ENCODE measurements at places on chromosomes 5 and 9.

DNA sequence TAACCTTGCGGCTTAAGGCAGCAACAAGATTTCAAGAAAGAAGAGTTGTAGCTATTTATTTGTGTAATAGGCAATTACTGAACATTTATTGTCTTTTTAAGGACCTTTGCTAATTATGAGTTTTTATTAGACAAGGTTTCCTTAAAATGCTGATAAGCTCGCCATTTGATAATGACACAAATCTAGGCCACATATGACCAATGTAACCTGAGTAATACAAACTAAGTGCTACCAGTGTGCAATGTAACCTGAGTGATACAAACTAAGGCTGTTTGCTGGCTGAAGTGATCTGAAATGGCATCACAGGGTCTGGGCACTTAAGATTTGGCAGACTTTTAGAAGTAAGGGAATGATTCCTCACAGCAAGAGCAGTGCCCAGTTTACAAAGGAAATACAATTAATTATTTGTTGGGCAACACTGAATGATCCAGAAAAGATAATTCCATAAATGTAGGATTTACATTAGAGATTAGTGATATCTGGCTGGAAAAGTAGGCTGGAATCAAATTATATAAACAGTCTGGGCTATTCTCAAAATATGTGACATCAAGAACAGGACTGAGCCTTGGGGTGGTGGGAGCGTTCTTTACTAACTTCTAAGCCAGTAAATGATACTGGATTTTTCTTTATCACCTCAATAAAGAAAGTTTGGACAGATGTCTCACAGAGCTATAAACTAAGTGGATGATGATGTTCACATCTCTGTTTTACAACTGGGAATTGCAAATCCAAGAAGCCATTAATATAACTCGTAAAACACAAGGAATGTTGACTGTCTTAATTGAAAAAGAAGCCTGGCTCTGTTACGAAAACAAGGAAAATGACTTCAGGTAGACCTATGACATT, 54.8 kb downstream of the MRPS27 start:
- no peak for DNase-seq

DNA sequence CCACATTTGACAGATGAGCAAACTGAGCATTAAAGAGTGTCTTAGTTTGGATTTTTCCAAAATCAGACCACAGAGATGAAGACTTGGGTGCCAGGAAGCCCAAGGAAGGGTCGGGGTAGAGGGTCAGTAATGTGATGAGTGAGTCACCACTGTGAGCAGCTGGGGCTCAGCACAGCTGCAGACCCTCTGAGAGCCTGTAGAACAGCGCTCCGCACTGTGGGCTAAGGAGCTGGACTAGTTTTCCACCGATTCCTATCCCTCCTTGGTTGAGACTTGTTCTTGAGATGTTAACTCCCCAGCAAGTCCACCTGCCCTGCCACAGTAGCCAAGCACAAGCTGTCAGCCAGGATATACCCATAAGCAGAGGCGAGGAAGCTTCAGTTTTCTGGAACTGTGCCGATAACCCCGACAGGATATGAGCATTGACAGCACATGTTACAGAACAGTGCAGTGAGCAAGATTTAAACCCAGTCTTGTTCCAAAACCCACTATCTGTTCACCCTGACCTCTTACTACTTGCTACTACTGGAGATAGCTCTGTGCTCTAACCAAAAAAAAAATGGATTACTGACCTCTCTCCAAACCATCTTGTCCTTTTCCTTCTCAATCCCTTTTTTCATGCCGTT, 31.8 kb downstream of the EGFLAM start:
- DNase-seq: no peak

- DNase-seq: no peak
Measured at GRCh38 chr9:117783828-117784227, 79.6 kb downstream of the TLR4 start.

GRCh38 chr5:168752012-168752411, 172.8 kb upstream of the PANK3 start:
- no peak for DNase-seq

DNA sequence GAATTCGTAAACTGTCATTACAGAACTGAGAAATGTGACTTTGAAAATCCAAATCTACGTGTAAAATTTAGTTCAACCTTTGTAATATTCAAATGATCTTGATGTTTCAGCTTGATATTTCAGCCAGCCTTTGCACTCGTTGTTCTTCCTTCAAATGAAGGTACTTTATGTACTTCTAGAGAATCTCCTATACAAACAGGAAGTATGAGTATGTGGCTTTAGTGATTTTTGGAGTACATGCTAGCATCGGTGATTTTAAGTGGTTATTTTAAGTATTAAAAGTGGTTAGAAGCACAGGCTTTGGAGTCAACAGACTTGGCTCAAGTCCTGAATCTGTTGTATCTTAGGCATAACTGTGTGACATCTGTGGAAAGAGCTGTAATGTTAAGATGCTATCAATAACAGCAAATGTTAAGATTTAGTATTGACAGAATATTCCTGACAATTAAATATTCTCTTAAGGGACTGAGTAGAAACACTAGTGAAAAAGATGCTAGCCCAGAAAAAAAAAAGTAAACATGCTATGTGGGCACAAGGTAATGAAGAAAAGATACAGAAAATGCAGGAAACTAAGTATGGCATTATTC, 398.0 kb downstream of the ADGRV1 start:
- no peak for DNase-seq

DNA sequence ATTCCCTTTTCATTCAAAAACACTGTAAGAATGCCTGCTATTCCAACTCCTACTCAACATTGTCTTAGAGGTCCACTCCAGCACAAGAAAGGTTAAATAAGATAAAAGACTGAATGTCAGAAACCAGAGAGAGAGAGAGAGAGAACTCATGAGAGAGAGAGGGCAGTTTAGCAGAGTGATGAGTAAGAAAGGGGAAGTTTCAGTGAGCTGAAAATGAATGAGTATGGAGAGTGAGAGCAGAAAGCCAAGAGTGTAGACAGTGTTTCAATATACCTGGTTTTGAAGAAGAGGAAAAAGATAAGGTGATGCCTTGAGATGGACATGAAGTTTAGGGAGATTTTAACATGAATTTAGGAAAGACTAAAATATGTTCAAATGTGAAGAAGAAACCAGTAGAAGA, 528.0 kb upstream of the SEMA6A start:
- no peak for DNase-seq

GRCh38 chr5:96582343-96582742, 79.8 kb upstream of the CAST start:
- DNase-seq: no peak

DNA sequence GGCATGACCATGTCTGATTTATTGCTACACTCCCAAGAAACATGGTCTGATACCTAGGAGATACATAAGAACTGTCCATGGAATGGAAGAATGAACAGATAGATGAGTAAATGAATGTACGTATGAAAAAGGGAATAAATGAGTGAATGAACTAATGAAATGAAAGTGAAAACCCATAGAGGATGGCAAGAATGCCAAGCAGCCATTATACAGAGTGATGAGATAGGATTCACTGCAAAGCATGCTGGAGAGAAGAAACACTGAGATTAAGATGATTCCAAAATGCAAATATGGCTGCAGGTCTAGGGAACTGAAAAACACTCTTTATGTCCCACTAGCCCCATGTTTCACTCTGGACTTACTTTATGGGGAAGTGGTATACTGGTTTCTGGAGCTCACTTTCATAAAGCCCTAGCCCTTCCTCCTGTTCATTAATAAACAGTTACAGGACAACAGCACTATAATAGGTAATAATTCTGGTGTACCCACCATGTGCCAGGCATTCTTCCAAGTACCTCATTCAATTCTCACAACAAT, 170.3 kb upstream of the RAD23B start:
- no peak for DNase-seq

DNA sequence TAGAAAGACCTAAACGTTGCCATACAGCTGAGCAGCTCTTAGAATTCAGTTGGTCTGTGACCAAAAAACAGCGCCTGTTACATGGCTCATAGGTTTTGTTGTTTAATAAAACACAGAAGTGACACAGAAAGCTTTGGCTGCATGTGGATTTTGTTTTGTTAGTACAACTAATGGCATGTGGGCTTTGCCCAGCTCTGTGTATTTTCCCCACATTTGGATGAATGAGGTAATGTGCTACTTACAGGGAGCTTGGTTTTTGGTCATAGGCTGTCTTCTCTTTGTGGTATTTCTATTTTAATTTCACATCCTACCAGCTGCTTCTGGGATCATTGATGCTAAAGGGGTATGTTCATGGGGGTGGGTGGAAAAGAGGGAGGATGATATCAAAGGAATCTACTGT, 37.0 kb upstream of the POU4F3 start:
- no peak for DNase-seq

- no peak for DNase-seq
Measured at GRCh38 chr5:150114102-150114641, 27.8 kb upstream of the CSF1R start.

DNA sequence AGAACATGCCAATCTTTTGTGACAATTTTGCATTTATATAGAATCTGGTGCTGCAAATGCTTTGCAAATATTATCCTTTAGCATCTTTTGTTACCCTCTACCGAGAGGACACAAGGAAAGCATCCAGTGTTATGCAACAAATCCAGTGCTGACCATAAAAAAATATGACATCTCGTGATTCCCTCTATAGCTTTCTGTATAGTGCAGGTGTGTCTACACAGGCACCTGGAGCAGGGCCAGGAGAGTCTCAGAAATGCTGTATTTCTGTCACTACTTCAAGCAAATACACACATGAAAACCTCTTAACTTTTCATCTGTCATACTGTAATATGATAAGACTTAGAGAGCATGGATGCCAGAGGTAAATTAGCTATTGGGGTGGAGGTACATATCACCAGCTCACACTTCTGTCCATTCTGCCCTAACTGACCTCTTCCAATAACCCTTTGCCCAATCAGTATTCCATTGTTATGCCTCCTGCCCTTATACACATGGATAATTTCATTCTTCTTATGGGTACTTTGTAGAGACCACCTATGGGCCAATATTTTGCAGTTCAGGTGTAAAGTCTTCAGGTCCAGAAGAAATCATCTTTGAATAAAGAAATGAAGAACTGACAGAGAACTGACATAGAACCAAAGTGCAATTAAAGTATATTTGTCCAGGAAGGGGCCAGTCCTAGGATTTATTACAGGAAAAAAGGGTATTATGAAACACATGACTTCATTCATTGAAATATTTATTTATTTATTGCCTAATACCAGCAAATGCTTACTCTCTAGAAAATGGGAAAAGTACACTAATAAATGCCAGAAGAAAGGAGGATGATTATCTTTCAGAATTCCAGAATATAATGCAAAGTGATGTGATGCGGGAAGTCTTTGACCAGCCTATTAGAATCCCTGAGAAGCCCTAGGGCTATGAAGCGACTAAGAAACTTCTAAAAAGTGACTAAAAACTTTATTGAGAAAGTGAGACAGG, 106.5 kb downstream of the EPB41L4A start:
- no peak for DNase-seq

- no peak for DNase-seq
Measured at GRCh38 chr5:140590861-140591260, 26.2 kb downstream of the SLC35A4 start.

DNA sequence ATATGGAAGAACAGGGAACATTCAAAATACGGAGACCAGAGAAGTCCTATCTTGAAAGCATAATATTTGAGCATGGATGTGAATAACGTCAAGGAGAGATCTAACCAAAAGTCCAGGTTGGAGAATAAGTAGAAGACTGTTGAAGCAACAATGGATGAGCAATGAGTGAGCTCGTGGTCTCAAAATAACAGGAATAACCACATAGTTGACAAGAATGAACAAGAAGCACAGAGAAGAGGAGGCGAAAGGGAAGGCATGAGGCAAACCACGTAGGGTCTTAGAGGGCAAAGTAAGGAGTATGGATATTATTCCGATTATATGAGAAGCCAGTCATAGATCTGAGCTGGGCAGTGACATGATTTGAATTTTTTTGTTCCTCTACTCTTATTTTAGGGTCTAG, 710.2 kb downstream of the BRINP1 start:
- DNase-seq: no peak

GRCh38 chr9:87089929-87090328, 142.6 kb upstream of the GAS1 start:
- no peak for DNase-seq

GRCh38 chr5:151758430-151759241, at the start of gene ATOX1:
Gene ATOX1 (minus strand): TSS chr5:151758631. CDS start chr5:151758551, 80 bp downstream.
- DNase-seq: peak; percentile 42

GRCh38 chr9:89523948-89524347, 26.0 kb upstream of the SEMA4D start:
- no peak for DNase-seq

DNA sequence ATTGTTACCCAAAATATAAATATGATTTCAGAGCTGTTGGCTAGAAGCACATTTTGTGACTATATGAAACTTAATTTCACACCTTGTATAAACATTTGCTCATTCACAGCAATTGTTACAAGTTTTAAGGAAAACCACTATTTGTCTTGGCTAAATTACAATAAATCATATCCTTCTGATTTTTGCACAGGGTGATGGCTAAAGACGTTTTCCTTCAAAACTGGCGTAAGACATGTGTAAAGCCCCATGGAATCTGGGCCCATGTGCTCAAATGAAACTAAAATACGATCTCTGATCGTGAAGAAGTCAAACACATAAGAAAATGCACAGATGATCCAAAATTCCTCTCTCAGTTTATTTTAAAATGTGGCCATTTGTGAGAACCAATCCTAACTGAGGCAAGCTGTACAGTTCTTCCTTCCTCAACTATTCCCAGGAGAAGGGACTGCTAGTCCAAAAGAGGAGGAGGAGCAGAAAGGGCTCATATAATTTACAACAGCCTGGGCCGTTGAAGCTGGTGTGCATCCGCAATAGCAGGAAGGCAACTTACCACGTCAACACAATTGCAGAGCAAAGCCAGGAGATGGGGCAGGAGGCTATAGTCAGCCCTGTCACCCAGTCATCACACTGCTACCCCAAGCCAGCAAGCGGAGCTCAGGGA, 98.4 kb downstream of the MED27 start:
- no peak for DNase-seq

DNA sequence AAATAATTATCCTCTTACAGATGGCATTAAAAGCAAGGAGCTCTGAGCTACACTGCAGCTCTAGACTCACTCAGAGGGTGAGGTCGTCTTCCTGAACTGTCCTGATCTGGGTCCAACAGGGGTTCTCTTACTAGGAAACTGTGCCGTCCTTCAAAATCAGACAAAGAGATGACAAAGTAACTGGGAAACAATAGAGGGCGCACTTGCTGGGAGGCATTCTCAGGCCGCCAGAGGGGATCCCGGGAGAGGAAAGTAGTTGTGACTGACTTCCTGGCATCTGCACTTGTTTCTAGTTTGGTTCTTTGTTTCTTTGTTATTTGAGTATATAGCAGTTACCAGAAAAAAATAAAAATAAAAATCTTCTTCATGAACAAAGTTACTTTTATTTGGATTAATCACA, 142.9 kb upstream of the MSX2 start:
- DNase-seq: no peak
